Myocyte (in vitro differentiated cells): ENCODE measurements at places on chromosomes 5 and 9.

DNA sequence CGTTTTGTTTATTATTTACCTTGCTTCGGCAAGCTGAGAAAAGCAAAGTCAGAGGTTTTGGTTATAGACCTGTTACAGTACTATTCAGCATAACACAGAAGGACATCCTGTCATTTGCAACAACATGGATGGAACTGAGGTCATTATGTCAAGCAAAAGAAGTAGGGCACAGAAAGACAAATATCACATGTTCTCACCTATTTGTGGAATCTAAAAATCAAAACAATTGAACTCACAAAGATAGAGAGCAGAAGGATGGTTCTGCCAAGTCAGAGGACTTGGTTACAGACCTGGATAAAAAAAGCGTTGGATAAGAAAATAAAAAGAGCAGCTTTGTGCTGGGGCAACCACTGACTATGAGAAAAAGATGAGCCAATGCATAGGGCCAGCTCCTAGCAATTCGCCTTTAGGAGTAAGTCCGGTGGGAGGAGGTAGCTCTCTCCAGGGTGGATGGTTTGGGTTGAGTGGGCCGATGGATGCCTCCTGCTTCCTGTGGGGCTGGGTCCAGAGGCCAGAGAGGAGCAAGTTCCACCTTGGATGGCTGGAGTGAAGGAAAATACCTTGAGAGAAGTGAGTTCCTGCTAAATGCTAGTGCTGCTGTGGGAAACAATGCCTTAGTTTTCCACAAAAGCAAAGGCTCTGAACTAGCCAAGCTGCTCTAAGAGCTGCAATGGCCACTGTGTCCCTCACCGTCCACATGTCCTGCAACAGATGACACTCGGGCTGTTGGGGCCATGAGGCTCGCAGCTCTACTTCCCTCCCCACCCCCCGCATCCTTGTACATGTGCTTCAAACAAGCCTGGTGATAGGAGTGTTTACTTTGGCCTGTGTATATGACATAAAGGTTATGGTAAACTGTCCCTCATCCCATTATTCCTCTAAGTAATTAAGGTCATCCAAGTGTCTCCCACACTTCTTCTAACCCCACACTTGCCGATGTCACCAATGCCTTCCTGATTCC is 38.4 kb downstream of the ACOT12 start:
- no peak for DNase-seq

- peak; percentile 65 for DNase-seq
Observed at GRCh38 chr9:106956971-106957370, 94.0 kb downstream of the ZNF462 start.

- no peak for DNase-seq
Observed at GRCh38 chr5:150766251-150766650, 7.4 kb upstream of the DCTN4 start.

GRCh38 chr5:146005264-146005663 is 68.9 kb downstream of the SH3RF2 start:
- DNase-seq: no peak

GRCh38 chr5:172668594-172669071 is 27.6 kb downstream of the NEURL1B start:
- DNase-seq: no peak

GRCh38 chr5:16726538-16726946 is 109.7 kb upstream of the RETREG1 start:
- peak; percentile 90 for DNase-seq

- DNase-seq: peak; percentile 50
Observed at GRCh38 chr9:97039514-97039860, 545 bp upstream of the CTSV start.
